Stimulated activated CD8-positive, alpha-beta memory T cell treated with anti-CD3 and anti-CD28 coated beads, Interleukin-12 subunit alpha, Interleukin-12 subunit beta, amount 100 ng/mL, for 1 hour (primary cell): ENCODE measurements at places on chromosomes 3 and 15.

DNA sequence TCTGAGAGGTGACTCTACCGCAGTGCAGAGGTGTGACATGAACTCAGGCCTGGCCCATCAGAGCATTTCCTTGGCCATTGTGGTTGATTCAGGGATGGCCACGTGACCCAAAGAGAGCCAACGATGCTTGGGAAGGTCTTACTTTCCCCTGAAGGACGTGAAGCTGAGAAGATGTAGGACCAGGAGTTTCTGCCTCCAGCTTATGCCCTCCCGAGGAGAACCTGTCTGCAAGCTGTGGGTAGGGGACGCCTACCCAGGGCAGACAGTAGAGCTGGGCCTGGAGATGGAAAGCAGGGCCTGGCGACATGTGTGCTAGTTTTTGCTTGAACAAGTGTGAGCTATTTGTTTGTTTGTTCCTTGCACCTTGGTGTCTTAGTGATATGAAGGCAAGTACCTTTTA lies 89.4 kb downstream of the RPLP1 start:
- DNase-seq = no peak

- no peak for DNase-seq
These were observed 170.6 kb upstream of the TSC22D2 start for GRCh38 chr3:150237490-150237889.

- DNase-seq = no peak
These were observed 420.3 kb upstream of the CFAP20DC start for GRCh38 chr3:59469948-59470723.

- no peak for DNase-seq
These were observed 4.9 kb upstream of the ALAS1 start for GRCh38 chr3:52193065-52193464.

GRCh38 chr3:23815879-23816278 lies 10.1 kb downstream of the UBE2E1 start:
- no peak for DNase-seq

GRCh38 chr3:122498152-122498551 lies 16.6 kb downstream of the KPNA1 start:
- DNase-seq = no peak

DNA sequence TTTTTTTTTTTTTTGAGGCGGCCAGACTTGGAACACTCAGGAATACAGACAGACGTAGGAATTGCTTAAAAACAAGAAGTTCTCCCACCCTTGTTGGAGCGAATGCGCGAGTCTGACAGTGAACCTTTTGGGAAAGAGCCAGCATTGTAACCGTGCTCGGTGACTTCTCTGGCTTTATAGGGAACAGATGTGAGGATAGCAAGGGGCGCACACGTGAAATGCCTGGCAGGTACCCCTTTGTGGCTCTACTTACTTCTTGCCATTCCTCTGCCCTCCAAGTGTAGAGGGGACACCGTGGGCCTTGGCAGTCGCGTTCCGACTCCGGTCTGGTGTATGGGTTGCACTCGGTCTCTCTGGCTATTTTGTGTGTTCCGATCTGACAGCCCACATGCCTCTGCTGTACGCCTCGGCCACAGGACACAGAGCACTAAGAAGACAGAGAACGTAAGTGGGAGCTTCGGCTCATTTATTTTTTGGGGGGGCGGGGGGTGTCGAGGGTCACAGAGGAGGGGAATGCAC lies 126.4 kb downstream of the ADAMTS9 start:
- DNase-seq = no peak

GRCh38 chr3:142279965-142280590 lies 54.7 kb upstream of the GK5 start:
- peak; percentile 4 for DNase-seq

DNA sequence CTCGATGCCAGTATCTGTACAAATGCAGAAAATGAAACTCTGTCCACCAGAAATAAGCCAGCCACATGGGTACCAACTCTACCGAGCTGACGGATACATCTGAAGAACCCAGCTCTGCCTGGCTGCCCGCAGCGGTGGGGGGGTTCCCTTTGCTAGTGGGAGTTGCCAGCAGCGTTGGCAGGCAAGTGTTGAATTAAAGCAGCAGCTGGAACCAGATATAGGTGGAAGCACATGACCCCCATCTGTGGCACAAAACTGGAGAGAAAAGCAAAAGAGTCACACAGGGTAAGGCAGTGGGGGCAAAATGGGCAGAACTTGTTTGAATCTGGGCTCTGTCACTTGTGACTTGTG lies 17.9 kb downstream of the CRYGS start:
- no peak for DNase-seq

DNA sequence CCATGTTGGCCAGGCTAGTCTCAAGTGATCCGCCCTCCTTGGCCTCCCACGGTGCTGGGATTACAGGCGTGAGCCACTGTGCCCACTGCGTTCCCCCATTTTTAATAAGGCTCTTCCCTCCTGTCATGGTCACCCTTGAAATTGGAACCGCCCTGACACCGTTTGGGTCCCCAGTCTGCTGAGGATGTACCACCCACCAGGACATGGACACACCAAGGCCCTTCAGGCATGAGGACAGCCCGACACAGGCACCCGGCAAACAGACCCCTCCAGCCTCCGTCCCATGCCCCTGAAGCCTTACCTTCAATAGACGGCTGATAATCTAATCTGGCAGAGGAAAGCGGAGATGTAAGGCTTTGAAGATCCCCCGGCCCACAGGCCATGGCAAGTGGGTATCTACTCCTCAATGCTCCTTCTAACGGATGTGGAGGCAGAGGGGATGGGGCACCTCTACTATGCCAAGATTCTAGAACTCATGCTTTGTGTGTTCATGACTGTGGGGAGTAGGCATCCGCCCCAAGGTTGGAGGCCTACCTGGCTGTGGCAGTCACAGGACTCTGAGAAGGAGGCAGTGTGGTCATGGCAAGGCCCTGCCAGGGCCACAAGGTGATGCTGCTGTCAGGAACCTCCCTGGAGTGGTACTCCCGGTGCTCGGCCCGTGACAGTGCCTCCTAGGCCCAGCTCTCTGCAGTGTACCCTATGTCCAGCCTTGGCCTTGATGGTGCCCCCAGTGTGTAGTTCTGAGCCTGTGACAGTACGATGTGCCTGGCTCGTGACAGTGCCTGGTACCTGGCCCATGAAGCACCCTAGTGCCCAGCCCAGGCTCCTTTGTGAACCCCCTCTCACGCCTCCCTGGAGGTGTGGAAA lies 18.6 kb upstream of the PRSS50 start:
- DNase-seq = no peak
